ENCODE measurements at places on chromosomes 13 and 19.
A peak's percentile ranks its signal among the peaks of the same experiment; 100 is the strongest.

- no peak for DNase-seq
These were observed 35.7 kb upstream of the DACH1 start for GRCh38 chr13:71902676-71903075.

DNA sequence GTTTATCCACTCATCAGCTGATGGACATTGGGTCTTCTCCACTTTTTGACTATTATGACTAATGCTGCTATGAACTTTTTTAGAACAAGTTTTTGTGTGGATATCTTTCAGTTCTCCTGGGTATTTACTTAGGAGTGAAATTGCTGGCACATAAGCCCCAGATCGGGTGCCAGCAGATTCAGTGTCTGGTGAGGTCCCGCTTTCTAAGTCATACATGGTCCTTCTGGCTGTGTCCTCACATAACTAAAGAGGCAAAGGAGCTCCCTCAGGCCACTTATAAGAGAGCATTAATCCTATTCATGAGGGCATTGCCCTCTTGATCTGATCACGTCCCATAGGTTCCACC, 600 bp upstream of the ZNF226 start:
- no peak for DNase-seq

GRCh38 chr19:35114353-35115176, 1.1 kb upstream of the FXYD3 start:
- peak; percentile 55 for DNase-seq

- no peak for DNase-seq
These were observed 208.3 kb downstream of the FOXO1 start for GRCh38 chr13:40457929-40458719.

- DNase-seq = no peak
These were observed 10.0 kb downstream of the CUL4A start for GRCh38 chr13:113219256-113219940.

GRCh38 chr19:36627057-36627456, 21.9 kb downstream of the ZNF382 start:
- DNase-seq = no peak

DNA sequence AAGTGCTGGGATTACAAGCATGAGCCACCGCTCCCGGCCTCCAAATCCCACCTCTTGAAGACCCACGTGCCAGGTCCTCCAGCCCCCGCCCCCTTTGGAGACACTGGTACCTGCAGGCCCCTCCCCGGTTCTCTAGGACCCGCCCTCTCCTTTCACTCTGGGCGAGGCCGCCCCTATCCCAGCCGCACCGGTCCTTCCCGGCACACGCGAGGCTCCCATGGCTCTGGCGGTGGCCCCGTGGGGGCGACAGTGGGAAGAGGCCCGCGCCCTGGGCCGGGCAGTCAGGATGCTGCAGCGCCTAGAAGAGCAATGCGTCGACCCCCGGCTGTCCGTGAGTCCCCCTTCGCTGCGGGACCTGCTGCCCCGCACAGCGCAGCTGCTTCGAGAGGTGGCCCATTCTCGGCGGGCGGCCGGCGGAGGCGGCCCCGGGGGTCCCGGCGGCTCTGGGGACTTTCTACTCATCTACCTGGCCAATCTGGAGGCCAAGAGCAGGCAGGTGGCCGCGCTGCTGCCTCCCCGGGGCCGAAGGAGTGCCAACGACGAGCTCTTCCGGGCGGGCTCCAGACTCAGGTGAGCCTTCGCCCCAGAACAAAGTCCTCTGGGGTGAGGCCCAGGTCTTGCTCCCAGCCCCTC, at the start of gene CBLC:
TSS of gene CBLC (plus strand) at position 176 of the 633 bp plus-strand sequence. CDS start at position 218, 42 bp downstream.
- DNase-seq = no peak

DNA sequence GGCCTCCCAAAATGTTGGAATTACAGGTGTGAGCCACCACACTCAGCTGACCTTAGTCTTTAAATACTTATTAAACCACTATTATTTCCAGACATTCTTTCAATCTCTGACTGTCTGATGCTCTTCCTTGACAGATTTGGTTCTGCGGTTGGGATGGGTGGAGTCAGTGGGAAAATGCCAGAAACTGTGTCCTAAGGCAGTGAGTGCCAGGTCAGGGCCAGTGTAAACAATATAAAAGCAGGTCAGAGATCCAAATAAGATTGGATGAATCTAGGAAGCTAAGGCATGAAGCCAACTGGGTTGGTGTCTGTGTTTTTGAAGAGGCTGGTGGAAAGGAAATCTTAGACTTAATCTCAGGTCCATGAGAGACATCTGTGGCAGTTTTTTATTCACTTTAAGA, 74.7 kb downstream of the KLF5 start:
- DNase-seq = no peak

DNA sequence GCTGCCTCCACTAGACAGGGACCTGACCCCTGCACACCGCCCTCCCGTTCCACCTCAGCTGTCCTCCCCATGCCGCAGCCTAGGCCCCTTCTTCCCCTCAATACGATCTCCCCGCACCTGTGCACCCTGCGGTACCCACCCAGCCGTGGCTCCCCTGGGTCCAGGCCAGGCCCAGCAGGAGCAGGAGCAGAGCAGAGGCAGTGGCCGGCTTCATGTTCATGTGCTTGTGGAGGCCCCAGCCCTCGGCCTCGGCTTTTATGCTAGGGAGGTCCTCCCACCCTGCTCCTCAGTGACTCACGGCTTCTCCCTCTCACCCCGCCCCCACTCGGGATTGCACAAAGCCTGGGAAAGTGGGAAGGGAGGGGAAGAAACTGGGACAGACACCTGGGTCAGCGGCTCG, 11.4 kb upstream of the KRTDAP start:
- no peak for DNase-seq

- no peak for DNase-seq
These were observed 775.5 kb upstream of the GPC6 start for GRCh38 chr13:92451060-92451459.

DNA sequence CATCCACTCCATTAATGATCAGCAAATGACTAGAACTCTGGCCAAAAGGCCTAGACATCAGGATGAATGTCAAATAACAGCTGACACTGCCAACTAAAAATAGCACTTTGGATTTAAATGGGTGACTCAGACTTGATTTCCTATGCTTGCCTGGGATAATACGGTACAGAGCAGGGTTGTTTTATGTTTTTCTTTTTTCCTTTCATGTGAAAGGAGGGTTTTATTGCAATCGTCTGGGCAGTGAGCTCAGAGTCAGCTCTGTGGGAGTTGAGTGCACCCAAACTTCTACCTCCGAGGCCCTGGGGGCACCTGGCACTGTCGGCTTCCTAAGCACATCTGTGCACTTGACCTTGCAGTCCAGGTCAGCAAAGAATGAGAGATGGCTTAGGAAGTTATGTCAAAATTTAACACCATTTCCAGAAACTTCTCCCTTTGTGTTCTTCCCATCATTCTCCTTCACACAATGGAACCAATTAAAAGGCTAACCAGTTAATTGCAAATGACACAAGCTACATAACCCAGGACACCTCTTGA, 134.1 kb downstream of the LACC1 start:
- DNase-seq = no peak

DNA sequence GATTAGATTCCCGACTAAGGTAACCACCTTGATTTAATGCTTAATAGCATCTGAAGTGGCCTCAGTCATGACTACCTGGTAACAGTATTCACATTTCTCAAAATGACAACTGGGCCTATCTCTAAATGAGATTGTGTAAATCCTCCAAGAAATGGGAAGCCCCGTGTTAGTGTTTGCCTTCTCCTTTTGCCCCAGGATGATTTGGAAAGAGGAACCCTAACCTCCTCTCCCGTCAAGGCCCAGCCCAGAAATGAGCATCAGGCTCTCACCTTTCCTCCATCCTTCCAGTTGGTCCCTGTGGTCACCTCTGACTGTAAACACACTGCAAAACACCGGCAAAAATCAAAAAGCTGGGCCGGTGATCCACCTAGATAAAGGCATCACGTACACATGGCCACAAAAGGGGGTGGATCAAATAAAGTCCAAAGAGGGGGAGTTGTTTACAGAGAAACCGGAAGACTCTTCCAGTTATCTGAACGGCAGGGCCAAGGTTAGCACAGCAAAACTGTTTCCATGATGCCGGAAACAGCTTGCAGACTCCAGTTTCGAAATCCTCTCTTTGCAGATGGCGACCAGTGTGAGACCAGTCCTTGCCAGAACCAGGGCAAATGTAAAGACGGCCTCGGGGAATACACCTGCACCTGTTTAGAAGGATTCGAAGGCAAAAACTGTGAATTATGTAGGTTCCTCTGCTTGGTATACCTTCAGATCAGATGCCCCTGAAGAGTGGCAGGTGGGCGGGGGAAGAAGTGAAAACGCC, 16.4 kb downstream of the F10 start:
- DNase-seq = no peak

GRCh38 chr19:2634228-2634951, 68.1 kb downstream of the GNG7 start:
- DNase-seq = no peak

- DNase-seq = no peak
These were observed 380.1 kb downstream of the FGF14 start for GRCh38 chr13:102021777-102022176.

DNA sequence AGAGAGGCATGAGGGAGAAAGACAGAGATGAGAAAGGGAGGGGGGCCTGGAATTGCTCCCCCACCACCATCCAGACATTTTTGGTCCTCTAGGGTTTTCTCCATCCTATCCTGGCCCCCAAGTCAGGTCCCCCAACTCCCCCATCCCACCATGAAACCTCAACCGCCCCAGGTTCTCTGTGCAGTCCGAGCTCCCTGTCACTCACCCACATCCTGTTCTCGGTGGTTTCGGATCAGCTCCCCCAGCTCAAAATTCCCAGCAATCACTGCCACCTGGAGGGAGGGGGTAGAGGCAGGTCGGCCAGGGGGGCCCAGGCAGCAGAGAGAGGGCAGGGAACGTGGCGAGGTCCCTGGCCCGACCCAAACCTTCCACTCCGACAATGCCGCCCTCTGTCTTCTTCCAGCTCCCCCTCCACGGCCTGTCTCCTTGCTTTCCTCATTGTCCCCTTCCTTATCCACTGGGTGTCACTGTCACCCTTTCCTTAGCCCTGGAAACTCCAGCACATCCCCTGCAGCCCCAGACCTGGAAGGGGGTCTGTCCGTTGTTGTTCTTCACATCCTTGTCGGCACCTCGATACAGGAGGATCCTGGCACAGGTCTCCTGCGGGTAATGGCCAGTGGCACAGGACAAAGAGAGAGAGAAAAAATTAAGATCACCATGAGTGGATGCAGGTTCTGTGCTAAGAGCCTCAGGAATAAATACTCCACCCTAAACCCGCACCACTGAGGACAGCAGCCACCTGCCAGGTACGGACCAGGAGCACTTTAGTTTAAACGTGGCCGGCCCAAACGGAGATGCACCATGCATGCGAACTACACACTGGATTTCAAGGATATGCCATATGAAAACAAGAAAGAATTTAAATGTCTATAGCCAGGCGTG, 15.4 kb downstream of the SHANK1 start:
- DNase-seq = no peak

DNA sequence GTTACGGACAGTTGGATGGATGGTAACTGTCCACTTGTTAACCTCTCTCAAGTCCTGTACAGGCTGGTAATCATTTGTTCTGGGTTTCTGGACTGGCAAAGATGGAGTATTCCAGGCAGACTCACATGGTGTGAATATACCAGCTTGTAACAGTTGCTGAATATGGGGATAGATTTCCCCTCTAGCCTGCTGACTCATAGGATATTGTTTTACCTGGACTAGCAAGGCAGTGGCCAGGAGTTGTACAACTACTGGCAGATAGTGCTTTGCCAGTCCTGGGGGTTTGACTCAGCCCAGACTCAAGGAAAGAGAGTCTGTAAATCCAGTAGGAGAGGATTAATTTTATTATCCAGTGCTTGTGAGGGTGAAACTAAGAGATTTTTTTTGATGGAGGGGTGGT, 74.0 kb downstream of the ZNF100 start:
- DNase-seq = no peak

- DNase-seq = no peak
These were observed 119.7 kb downstream of the PCCA start for GRCh38 chr13:100208626-100209025.

- no peak for DNase-seq
These were observed 15.5 kb upstream of the KIR3DL3 start for GRCh38 chr19:54708781-54709180.

DNA sequence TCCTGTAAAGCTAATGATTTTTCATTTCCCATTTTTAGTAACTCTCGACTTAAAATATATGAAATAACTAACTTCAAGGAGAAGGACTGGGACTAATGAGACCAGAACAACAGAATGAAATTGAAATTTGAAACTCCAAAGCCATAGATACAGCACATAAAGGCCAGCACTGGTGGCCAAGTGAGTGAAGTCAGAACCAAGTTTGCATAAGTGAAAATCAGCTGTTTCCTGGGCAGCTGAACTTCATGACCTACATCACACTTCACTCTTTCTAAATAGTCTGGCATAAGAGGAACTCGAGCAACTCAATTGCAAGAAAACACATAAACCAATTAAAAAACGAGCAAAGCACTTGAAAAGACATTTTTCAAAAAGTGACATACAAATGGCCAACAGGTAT, 84.5 kb downstream of the DCLK1 start:
- DNase-seq = no peak

DNA sequence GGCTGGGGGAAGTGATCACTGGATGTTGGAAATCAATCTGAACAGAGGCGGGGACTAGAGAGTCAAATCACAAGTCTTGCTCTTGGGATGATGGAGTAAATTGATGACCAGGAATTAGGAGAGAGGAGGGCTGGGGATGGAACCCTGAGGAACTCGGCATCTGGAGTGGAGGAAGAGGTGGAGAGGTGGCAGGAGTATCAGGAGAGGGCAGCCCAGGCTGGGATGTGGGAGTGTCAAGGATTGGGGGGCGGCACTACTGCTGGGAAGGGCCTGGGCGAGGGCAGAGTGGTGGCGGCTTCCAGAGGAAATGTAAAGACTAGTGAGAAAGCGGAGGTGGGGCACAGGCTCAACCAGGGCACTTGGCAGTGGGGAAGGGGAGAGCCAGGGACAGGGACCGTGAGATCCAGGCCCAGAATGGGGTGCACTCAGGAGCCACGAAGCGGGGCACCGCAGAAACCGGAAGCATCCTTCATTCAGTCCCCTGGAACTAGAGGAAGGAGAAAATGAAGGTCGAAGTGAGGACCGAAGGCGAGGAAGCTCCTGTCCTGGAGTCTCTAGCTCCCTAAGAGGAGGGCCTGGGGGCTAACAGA, 81.2 kb upstream of the GPR183 start:
- no peak for DNase-seq

DNA sequence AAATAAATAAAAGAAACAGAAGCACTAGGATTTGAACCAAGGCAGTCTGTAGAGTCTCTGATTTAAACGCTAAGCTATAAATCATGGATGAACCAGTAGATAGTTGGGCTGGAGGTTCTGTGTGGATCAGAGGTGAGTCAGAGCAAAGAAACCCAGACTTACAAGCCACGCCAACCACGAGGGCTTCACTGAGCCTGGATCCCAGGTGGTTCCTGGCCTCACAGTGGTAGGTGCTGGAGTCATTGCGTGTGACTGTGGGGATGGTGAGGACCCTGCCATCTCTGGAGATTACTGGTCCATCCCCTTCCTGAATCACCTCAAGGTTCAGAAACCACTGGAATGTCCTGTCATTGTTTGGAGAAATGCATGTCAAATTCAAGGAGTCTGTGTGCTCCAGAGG, 19.3 kb upstream of the CEACAM20 start:
- DNase-seq = no peak

- no peak for DNase-seq
These were observed 21.6 kb downstream of the MAST3 start for GRCh38 chr19:18119013-18119716.

All from stimulated activated CD4-positive, alpha-beta T cell treated with anti-CD3 and anti-CD28 coated beads, Interleukin-15, amount 100 ng/mL, for 48 hours (primary cell).